ENCODE measurements at places on chromosomes 6 and 20.

- no peak for DNase-seq
Measured at GRCh38 chr6:26032340-26033084, 54.7 kb upstream of the HFE start.

GRCh38 chr6:52435345-52435744, 15.2 kb downstream of the EFHC1 start:
- DNase-seq = no peak

DNA sequence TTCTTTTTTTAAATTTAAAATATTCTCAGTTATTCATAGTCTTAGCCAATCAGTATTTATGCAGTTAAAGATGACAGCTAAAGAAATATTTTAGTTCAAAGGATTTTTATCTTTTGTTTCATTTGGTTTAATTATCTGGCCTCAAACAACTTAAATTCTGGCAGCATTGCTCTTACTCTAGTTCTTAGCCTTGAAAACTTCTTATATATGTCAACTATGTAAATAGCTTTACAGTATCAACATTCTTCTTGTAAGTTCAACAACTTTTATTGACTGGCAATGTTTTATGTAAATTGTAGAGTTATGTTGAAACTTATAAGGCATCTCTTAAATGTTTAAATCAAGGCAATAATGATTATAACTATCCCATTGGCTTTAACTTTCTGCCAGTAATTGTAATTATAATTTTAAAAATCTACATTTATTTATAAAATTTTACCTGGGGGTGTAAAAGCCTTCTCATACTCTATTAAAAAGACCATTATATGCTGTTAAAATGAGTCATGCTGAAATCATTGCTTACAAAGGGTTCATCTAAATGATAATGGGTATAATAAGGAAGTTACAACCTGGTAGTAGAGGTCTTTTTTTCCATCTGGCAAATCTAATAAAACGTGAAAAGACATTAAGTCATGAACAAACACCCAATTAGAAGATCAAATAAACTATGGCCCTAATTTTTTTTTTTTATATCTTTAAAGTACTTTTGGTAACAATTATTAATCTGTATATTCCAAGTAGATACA, 45.8 kb upstream of the FAM184A start:
- DNase-seq = no peak

DNA sequence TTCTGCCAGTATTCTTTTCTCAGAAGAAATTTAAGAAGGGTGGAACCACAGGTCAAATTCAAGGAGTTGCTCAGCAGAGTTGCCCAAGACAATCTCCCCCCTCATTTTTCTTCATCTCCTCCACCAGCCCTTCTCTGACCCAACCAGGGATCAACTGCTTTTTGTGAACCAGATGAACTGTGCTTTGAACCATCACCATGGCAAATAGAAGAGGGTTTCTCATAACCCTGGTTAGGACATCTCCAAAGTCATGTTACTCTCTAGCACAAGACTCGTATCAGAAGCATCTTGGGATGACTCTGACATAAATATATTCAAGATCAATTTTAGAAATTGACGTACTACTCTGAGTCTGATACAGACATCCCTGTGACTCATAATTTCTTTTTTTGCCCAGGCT, 130.7 kb downstream of the ALDH8A1 start:
- no peak for DNase-seq

DNA sequence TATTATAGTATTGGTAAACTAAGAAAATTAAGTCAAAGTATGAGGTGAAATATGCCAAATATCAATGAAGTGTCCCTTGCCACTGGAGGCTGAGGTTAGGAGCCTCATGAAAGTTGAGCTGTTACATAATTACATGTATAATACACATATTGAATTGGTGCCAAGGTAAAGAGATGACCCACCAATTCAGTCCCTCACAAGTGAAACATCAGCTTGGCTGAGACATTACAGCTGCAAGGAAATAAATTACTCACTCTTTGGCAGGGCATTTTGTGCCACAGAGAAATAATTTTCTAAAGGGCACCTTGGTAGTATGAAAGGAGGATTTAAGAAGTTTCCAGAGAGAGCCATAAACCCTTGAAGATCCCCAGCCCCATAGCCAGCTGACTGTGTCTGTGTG, 127.4 kb downstream of the ADGRG6 start:
- no peak for DNase-seq

GRCh38 chr6:518218-518617, 126.7 kb downstream of the IRF4 start:
- DNase-seq = no peak

DNA sequence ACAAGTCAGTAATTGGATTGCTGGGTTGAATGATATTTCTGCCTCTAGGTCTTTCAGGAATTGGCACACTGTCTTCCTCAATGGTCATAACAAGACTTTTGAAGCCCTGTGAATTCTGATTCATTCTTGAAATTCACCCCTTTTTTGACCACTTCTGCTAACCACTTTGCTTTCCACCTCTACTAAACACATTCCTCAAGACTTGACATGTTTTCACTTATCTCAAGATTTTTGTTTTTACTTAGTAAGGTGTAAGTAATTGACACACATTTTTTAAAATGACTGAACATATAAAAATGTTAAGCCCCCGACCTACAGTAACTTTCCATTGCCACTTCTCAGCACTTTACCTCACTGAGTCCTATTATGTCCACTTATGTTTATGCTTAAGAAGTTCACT, 239.1 kb downstream of the GRM1 start:
- no peak for DNase-seq

DNA sequence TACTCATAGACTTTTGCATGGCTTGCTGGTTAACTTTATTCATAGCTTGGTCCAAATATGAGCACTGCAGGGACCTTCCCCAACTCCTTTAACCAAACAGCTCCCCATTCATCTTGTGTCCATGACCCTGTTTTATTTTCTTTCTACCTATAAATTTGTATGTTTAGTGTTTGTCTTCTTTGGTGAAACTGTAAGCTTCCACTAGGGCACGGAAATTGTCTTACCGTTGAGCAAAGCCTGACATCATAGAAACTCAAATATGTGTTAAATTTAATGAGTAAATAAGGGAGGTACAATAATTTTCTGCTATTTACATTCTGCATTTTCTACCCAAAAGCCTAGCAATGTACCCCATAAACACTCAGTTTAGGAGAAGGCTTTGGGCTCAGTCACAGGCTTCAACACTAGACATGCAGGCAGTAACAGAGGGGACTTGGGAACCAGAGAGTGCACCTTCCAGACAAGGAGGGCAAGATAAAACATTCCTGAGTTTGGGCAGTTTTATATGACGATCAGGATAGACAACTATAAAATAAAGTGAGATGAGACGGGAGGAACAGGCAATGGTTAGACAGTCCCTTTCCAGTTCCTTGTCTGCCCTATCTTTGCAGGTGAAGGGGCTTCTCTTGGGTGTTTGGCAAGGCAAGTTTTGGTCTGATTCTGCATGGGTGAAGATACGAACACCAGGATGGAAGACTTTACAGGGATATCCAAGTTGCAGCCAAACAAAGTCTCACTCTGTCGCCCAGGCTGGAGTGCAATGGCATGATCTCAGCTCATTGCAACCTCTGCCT, 46.2 kb upstream of the ZNF217 start:
- no peak for DNase-seq

DNA sequence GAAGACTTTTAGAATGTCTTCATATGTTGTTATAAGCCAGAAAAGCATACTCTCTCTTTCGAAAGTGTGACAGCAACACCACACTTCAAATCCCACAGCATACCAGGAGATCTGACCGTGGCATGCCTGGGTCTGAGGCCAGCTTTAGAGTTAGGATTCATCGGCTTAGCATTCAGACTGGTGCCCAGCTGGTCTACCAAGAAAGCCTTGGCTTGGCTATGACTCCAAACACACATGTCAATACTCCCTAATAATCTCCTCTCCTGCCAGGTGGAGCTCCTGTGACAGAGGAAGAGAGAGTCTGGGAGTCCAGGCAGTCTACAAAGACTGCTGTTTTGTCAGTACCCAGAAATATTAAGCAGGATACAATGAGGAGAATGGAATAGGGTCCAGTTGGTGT, 77.1 kb upstream of the MAN1A1 start:
- no peak for DNase-seq

DNA sequence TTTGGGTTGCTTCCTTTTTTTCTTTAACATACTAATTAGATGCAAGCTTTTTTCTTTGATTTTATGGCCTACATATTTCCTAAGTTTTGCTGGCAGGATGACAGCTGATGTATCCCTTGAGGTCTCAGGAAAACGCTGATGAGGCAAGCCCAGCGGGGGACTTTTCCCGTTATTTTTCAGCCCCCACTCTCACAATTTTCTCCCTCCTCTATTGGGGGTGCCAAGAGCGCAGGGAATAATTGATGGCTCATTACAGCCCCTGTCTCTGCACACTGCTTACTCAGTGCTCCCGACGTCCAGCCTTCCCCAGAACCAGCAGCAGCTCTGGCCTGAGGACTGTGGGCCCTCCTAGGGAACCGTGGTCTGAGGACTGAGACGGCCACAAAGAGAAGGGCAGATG, 38.6 kb upstream of the VSTM2L start:
- DNase-seq = no peak

DNA sequence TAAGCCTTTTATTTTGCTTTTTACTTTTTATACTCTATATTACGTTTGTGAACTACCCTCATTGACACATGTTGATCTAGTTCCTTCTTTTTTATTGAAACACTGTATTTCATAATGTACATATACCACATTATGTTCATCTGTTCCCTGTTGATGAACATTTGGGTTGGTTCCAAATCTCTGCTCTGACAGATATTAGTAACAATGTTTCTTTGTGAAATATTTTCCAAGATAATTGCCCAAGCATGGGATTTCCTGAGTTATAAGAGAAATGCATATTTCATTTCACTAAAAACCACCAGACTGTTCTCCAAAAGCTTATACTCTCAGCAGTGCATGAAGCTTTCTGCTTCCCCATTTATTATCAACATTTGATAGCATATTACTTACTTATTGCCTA, 44.2 kb upstream of the TNFRSF21 start:
- DNase-seq = no peak

GRCh38 chr6:149270616-149271015, 46.9 kb upstream of the TAB2 start:
- no peak for DNase-seq

DNA sequence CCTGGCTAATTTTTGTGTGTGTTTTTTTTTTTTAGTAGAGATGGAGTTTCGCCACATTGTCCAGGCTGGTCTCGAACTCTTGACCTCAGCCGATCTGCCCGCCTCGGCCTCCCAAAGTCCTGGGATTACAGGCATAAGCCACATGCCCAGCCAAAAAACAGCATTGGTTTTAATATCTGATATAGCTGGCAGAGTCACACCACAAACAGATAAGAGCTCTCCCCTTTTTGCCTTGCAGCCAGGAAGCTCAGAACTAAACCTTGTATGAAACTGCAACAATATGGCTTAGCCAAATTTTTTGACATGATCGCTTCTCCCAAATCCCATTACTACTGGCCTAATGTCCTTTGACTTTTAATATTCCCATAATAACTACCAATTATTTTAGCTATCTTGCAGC, 4.9 kb downstream of the ACOT8 start:
- DNase-seq = no peak
